ENCODE measurements at places on chromosomes 7 and 10.

DNA sequence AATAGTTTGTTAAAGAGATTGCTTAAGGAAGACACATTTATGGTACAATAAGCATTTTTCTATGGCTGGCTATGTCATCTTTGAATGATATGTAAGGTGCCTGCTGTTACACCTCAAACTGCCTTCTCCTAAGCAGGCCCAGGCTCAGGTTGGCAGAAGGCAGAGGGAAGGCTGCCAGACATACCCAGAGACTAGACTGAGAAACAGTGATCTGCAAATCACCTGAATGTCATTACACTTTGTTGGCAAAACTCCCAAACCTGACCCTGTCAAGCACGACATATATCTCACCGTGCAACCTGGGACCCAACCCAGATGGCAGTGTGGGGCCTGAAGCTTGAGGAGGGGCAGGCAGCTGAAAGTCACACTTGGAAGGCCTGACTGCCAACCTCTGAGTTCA, 136.6 kb upstream of the TARP start:
- DNase-seq, result no peak

DNA sequence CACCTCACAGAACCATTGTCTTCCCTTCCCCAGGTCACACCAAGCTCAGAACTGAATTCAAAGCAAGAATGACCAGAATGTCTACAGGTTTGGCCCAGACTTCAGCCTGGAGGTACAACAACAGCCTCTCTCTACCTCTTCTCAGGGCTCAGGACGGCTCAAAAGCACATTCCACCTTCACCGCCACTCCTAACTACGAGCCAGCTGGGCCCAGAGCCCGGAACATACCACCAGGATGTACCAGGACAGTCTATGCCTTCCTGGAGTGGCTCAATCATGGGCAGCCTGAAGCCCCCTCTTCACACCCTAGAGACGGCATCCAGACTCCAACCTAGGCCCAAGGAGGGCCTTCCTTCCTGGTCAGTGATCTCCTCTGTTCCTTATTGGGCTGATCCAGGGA, 41.6 kb downstream of the ANXA8 start:
- no peak for DNase-seq

- DNase-seq, result no peak
These were observed 369 bp upstream of the SCIN start for GRCh38 chr7:12570168-12570533.

DNA sequence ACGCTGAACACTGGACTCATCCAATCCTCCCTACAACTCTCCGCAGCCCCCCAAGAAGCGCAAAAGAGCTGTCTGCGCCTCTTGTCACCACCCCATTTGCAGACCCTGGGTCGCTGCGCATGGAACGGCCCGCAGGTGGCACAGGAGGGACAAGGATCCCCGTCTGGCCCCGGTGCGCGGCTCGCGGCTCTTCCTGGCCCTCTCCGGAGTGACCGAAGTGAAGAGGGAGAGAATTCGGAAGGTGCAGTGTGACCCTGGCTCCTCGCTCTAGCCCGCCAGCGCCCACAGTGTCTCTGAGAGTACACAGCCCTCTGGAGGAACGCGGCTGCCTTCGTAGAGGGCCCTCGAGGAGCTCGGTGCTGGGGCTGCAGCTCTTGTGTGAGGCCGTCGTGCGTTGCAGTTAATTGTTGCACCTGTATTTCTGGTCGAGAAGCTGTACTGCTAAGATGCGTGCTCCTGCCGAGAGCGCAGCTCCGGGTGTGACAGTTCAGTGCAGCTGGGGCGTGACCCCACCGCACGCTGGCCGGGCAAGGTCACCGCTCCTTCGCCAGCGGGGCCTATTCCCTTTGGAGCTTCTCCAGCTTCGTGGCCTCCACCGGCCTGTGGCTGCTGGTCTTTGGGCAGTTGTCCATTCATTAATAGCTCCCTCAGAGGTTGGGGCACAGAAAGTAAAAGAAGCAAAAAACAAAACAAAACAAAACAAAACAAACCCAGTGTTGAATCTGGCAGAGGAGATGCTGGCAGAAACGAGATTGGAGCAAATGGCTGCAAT, 119.0 kb downstream of the SEC23IP start:
- DNase-seq, result no peak

GRCh38 chr10:55091691-55092328, 290.8 kb upstream of the PCDH15 start:
- no peak for DNase-seq

GRCh38 chr7:142745745-142746144, 3.5 kb upstream of the PRSS1 start:
- no peak for DNase-seq

- no peak for DNase-seq
These were observed 65.0 kb downstream of the VSTM4 start for GRCh38 chr10:49050366-49050765.

- DNase-seq, result no peak
These were observed 38.6 kb upstream of the SFRP5 start for GRCh38 chr10:97810446-97810845.

DNA sequence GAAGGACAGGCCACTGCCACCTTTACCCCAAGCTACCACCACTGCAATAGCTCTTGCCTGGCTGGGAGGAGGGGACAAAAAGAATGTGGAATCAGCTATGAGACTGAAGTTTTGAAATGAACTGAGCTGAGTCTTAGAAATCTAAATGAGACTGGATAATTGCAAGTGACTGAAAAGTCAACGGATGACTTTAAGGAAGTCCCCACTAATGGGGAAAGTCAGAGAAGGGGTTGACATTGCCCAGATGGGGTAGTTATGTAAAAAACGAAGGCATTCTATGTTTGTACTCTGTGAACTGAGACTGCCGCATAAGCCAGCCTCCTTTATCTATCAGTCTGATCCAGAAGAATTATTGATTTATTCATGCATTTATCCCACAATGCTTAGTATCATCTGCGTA, 67.2 kb downstream of the RBM20 start:
- DNase-seq, result no peak

DNA sequence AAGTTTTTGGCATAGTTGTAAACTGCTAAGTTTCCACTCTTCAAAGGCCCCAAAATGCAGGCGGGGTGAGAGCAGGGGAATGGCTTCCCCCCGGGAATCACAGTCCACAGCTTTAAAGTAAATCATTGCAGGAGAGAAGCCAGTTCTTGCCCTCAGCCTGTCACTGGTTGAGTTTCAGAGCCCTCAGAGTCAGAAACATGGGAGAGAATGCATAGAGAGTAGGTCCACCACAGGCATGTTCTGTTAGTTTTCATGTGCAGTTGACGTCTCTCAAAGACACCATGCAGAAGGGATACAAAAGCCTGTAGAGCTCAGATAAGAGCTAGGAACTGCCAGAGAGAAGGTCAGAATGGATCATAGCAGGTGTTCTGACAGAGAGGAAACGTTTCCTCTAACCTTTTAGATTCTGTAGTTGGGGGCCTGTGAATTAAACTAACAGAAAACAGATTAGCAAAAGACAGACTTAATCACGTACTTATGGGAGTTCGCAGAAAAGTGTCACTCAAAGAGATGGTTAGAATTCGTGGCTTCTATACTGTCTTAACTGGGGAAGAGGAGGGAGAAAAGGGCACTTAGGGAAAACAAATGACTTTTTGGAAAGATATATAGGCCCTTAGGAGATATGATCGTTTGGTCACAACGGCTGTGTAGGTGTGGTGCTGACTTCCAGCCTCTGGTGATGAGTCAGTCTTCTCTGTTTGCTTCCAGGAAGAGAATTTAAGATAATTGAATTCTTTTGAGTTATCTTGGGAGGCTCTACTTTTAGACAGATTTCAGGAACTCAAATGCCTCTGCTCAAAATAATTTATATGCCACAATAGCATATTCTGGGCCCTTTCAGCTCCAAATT, 48.0 kb upstream of the MSRB2 start:
- DNase-seq, result no peak

- DNase-seq, result no peak
These were observed at the start of gene WNT2 for GRCh38 chr7:117322741-117323304. Gene WNT2, minus strand, starts transcription at chr7:117323058. Its CDS starts 69 bp downstream, at chr7:117322989.

DNA sequence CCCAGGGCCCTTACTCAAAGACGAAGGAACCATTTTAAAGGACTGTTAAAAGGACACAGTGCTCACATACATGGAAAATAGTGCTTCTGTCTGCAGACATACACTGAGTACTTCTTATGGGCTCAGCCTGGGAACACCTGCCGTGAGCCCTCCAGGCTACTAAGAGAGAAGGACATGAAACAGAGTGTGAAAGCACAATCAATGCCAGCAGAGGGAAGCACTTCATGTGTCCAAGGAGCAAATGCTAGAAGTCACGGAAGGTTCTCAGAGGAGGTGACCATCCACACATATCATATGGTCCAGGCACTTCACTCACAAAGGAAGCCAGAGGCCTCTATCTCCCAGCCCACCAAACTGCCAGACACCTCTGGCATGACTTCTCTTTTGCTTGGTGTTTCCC, 15.5 kb downstream of the ELMO1 start:
- no peak for DNase-seq

DNA sequence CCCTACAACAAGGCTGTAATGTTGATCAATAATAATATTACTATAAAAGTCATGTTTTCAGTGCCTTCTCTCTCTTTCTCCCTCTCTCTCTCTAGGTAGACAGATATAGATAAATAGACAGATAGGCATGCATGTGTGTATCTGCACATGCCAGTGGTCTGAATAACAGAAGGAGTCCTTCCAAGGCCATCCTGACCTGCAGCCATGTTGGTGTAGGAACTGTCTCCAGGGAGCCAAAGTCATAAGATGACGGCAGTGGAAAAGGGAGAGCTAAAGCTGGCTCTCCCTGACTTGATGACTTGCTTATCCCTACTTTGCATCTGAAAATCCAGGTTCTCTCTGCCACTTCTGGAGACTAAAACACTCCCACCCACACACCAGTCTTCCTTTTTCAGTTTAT, 113.0 kb downstream of the TRIL start:
- no peak for DNase-seq

DNA sequence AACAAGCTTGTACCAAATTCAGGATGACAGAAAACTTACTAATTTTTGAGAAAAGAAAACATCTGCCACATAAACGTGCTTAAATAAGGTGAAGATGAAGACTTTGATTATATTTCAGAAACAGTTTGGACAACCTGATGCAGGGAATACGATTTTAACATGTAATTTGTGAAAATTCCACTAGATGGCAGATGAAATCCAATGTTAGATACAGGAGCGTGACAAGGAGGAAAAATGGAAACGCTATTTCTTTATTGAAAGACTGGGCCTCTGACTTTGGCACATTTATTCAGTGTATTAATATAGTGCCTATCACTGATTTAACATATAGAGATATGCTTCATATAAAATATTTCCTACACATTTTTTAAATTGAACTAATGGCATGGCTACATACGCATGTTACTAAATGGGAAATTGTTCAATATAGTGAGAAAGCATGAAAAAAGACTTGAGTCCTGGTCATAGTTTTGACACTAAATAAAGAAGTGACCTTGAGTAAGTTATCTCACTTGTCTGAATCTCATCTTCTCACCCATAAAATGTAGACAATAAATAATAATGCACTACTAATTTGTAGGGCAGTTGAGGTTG, 60.7 kb downstream of the CD36 start:
- peak; percentile 52 for DNase-seq

GRCh38 chr7:16727736-16728135, 25.8 kb upstream of the TSPAN13 start:
- no peak for DNase-seq

DNA sequence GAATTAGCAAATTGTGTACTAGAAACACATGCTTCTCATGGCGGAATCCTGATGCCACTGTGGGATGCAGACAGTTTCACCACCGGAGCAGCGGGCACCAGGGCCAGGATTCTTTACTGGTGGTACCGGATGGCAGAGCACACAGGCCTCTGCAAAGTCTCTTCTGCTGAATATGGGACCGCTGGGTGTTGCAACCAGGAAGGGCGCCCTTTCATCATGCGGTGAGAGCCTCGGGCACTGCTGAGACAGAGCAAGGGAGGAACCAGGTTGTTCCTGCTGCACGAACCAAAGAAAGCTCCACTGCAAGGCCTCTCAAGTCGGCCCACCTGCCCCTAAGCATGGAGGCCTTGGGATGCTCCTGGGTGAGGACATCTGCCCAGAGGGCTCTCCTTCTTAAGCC, 57.0 kb upstream of the NMT2 start:
- no peak for DNase-seq

GRCh38 chr7:98807068-98808048, 62.5 kb downstream of the TMEM130 start:
- no peak for DNase-seq

DNA sequence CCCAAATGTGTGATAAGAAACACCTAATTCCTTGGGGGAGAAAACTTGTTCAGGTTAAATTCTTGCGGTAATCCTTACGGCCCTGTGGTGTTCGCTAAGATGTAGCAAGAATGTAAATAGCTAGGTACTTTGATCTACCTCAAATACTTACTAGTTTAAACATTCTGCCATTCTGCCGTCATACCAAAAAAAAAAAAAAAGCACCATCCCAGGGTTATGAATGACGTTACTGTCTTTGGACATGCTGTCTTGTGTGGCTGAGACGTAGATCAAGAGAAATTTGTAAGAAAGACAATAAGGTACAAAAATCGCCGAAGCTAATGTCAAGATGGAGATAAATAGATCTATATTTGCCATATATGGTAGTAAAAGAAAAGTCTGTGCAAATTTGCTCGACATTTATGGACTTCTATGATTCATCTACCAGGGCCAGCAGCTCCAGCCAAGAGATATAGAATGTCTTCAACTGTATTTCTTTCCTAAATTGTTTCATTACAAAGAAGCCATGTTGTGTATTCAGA, 195.6 kb downstream of the CUX1 start:
- DNase-seq, result no peak

- no peak for DNase-seq
These were observed 404.6 kb downstream of the RPS24 start for GRCh38 chr10:78437998-78438906.
